Stimulated activated CD4-positive, alpha-beta T cell treated with anti-CD3 and anti-CD28 coated beads, TNF-alpha, amount 100 ng/mL, for 48 hours (primary cell): ENCODE measurements at places on chromosomes 12 and 14.

DNA sequence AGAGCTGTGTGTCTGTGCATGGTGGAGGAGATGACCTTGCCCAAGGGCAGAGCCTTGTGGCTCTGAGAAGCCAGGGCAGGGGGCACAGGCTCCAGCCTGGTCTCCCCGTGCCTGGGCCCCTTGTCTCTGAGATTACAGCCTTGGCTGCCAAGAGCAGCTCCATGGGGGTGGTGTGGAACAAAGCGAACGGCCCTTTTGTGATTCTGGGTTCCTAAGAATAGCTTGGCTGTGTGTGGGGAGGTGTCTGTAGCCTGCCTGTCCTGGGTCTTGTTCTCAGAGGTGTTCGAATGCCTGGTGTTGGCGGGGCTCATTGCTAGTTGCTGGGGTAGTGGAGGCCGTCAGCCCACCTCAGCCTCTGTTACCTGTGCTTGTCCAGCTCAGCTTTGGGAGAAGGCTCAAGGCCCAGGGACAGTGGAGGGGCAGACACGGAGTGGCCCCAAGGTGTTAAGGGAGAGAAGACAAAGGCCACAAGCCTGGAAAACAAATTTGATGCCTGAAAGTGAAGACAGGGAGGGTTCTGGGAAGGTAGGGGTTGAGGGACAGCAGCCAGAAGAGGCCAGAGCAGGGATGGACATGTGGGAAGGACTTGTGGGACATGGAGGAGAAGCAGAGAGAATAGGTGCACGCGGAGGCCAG lies 7.4 kb upstream of the MYH7 start:
- no peak for DNase-seq

- no peak for DNase-seq
Measured at GRCh38 chr14:80152166-80152565, 59.1 kb downstream of the DIO2 start.

DNA sequence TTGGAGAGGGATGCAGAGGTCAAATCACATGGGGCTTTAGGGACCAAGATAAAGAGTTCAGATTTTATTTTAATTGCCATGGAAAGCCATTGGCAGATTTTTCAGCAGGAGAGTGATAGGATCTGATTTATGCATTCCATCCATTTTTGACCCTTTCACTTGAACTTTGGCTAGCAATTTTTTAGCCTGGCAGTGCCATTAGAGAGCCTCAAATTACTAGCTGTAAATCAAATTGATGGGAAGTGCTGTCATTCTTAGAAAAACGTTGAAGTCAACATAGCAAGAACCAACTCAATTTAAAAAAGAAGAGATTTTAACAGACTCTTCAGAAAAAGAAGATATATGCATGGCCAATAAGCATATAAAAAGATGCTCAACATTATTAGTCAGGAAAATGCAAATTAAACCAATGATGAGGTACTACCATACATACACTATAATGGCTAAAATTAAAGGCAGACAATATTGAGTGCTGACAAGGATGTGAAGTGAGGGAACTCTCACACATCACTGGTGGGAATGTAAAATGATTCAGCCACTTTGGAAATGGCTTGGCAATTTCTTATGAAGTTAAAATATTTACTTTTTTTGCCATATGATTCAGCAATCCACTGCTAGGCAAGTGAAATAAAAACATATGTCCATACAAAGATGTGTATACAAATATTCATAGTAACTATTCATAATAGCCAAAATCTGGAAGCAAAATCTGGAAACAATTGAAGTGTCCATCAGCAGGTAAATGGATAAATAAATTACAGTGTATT lies 89.7 kb downstream of the PTCSC3 start:
- DNase-seq = no peak

- no peak for DNase-seq
Measured at GRCh38 chr12:1872448-1872847, 46.0 kb downstream of the CACNA2D4 start.

DNA sequence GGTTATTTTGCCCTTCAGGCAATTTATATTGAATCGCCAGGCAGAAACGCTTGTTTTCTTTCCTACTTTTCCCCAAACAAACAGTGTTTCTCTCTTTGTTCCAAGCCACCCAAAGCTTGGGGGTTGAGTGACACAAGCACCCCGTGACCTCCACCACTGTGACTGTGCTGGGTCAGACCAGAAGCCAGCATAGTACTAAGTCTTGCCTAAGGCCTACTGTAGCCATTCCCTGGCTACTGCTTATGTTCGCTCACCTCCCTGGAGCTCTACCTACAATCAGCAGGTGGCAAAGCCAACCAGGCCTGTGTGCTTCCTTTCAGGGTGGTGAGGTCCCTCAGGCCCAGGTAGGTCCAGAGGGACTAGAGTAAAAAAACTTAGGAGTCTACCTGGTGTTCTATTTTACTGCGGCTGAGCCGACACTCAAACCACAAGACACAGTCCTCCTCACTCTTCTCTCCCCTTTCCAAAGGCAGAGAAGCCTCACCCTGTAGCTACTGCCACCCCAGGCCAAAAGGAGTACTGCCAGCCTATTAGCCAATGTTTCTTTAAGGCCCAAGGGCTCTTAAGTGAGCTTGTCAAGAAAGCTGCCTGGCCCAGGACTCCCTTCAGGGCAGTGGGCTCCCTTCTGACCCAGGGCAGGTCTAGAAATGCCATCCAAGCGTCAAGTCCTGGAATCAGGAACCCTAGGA lies 411.8 kb upstream of the MIS18BP1 start:
- no peak for DNase-seq

DNA sequence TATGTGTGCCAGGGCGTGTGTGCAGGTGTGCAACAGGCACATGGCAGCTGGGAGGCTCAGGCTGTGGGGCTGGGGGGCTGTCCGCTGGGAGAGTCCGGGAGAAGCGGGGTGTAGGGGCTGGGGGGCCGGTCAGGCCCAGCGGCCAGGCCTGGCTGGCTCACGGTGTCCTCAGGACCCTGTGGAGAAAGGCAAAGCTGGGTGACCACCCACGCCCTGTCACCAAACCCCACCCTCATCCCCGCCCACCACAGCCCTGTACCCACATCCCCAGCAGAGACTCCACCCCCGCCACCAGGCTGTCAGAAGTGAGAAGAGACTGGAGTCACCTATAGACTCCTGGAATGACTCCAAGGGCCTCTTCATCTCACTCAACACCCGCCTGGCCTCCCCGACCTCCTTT lies 85.3 kb downstream of the SCARB1 start:
- DNase-seq = no peak

GRCh38 chr14:58662018-58662417 lies 24.3 kb downstream of the DACT1 start:
- DNase-seq = no peak

DNA sequence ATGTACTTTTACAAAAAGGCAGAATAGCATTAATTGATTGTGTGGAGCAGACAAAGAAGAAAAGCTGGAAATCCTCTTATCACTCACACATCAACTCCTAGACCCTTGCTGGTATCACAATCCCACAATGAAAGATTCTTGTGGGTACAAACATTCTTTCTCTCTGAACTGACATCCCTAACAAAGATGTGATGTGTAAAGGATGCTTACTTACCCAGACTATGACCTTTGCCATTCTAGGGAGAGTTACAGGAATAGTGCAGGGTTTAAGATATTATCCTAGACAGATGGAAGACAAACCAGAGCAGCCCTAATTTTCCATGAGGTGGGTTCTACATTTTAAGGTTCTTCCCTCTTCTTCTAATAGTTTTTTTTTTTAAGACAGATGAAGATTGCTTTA lies 60.4 kb upstream of the SLC6A15 start:
- no peak for DNase-seq

DNA sequence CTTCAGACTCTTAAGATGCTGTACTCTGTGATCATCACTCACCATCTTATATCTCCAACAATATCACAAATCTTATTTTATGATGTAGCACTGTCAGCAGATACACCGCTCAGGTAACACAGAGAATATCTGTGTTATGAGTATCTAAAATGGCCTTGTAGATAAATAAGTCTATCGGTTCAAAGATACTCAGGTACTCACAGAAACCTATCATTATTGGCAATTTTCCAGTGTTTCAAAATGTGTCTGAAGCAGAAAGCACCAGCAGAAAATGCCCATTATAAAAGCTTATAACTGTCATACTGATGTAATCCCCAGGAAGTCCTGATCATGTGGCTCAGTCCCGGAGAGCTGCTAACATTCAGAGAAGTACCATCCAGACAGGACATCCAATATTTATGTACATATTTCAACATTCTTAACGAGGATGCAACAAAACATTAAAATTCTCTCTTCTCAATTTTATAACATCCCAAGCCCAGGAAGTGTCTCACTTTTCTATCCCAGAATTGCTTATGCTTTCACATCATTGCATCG lies 190.7 kb upstream of the LMNTD1 start:
- no peak for DNase-seq

GRCh38 chr14:45290547-45290946 lies 37.5 kb upstream of the MIS18BP1 start:
- no peak for DNase-seq

DNA sequence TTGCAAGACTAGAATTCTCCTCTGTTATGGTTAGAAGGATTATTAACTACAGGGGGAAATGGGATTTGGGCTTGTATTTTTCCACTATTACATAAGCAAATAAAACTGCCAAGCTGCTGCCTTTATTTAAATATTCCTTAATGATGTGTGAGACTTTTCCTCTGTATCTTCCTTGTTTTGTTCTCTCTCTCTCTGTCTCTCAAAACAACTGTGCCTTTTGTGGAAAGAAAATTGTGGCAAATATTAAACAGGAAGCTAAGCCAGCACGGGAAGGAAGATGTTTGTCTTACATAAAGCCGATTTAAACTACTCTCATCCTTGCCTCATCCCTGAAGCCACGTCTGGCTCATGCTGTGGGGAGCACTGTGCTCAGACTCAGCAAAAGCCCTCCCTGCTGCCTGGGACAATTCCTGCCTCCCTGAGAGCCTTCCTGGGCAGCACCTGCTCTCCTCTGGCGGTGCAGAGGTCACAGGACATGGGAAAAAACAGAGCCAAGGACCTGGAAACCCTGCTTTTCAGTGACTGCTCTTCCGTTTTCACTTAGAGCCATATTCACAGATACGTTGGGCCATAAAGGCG lies 237.2 kb downstream of the SLC15A4 start:
- DNase-seq = no peak
